ENCODE measurements at places on chromosomes 3 and 15.

DNA sequence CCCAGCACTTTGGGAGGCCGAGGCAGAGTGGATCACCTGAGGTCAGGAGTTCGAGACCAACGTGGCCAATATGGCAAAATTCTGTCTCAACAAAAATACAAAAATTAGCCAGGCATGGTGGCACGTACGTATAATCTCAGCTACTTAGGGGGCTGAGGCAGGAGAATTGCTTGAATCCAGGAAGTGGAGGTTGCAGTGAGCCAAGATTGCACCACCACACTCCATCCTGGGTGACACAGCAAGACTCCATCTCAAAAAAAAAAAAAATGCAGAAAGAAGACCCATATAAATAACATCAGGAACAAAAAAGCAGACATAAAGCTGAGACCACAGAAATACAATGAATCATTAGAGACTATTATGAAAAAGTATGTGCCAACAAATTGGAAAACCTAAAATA lies 235.2 kb upstream of the VEPH1 start:
- no peak for DNase-seq

DNA sequence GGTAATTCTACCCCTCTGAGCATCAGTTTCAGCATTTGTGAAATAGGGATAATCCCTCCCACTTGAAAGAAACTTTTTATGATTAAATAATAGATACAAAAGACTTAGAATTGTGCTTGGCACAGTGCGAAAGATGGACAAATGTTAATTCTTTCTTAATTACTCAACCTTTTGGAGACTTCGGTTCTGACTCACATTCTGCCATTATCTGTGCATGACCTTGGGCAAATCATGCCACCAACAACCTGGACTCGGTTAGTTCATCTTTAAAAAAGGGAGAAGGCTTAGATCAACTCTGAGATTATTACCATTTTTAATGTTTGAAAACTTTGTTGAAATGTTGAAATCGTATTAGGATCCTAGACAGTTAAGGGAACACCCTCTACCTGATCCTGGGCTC lies 40.6 kb upstream of the POLR2M start:
- DNase-seq: no peak

DNA sequence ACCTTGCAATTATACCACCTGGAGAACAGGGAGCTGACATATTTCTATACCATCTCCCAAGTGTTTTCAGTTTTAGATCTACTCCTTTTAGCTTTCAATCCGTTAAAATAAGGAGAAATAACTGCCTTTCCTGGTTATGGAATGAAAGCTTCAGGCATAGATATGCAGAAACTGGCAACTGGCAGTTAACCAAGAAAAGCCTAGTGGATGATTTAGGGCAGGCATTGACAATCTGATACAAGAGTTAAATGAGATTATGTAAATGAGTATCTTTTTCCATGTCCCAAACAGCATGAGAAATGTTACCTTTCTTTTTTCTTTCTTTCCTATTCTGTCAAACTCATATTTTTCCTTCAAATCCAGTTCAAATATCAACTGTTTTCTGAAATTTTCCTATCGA lies 689.1 kb upstream of the DPPA4 start:
- no peak for DNase-seq

GRCh38 chr15:73844356-73844755 lies 29.0 kb upstream of the TBC1D21 start:
- no peak for DNase-seq

- no peak for DNase-seq
Measured at GRCh38 chr3:193620057-193620456, 27.0 kb downstream of the OPA1 start.

DNA sequence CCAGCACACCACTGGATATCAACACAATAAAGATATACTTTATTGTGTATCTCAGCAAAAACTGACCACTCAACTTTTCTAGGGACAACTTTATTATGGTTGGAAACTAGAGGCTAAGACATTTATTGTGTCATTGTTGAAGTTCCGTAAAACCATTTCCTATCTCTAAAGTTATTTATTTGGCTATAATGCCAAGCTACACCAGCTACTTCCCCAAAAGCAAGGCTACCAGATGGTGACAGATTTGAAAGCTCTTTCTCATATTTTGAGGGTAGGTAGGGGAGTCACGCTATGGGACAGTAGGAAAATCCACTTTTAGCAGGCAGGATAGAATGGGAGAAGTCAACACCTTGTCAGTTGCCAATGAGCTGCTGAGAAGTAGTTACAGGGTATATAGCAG lies 834.6 kb upstream of the CFAP20DC start:
- no peak for DNase-seq

Measured in stimulated activated CD4-positive, alpha-beta T cell treated with anti-CD3 and anti-CD28 coated beads, TNF-alpha, amount 100 ng/mL, for 48 hours (primary cell).